Activated CD4-positive, alpha-beta T cell treated with anti-CD3 and anti-CD28 coated beads, Interleukin-2, amount 10 ng/mL, durations not matched to agents 24 days and 14 days (primary cell): ENCODE measurements at places on chromosomes 5 and 9. TPM values are rescaled to one million over a fixed set of nuclear protein-coding genes. Genes with fewer than 3 reads are reported as not detected.

Gene PCDHB16
- total RNA-seq: not detected in 2 replicates

Gene MELK
- total RNA-seq: 54.2 and 57.0 TPM in 2 replicates

GRCh38 chr9:78595200-78595945 lies 298.4 kb downstream of the PSAT1 start:
- no peak for DNase-seq
- no peaks in the 10 kb centered on the region for H3K4me1 ChIP-seq
- H3K27me3 ChIP-seq: no peaks in the 10 kb centered on the region
- no peak overlapping the region for H3K4me3 ChIP-seq
- H3K36me3 ChIP-seq: no peaks in the 10 kb centered on the region
- H3K27ac ChIP-seq: no peak overlapping the region

GRCh38 chr5:149604321-149604720 lies 23.0 kb downstream of the ARHGEF37 start:
- DNase-seq: no peak
- no peak overlapping the region for H3K4me3 ChIP-seq
- peaks cover 13% of the 10 kb centered on the region for H3K4me1 ChIP-seq
- H3K27me3 ChIP-seq: no peaks in the 10 kb centered on the region

GRCh38 chr9:120387257-120388002 lies 192.5 kb downstream of the CDK5RAP2 start:
- no peaks in the 10 kb centered on the region for H3K4me1 ChIP-seq
- DNase-seq: no peak
- no peak overlapping the region for H3K4me3 ChIP-seq
- peaks cover 34% of the 10 kb centered on the region for H3K36me3 ChIP-seq

DNA sequence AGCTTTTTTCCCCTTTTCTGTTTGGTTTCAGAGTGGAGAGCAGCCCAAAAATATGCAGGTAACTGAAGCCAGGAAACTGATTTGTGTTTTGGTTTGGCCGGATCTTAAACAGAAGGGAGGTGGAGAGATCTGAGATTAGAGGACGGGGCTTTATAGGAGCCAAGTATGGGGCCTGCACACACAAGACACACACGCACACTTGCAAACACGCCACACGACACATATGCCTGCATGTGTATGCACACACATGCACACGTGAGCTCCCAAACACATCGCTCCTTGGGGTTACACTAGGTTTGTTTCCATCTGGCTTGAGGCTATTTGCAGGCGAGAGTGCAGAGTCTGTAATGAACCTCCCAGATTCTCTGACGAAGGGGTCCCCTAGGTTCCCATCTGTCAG lies 18.3 kb downstream of the BTNL9 start:
- peaks cover 6% of the 10 kb centered on the region for H3K4me1 ChIP-seq
- no peak overlapping the region for H3K27ac ChIP-seq
- H3K36me3 ChIP-seq: no peaks in the 10 kb centered on the region

DNA sequence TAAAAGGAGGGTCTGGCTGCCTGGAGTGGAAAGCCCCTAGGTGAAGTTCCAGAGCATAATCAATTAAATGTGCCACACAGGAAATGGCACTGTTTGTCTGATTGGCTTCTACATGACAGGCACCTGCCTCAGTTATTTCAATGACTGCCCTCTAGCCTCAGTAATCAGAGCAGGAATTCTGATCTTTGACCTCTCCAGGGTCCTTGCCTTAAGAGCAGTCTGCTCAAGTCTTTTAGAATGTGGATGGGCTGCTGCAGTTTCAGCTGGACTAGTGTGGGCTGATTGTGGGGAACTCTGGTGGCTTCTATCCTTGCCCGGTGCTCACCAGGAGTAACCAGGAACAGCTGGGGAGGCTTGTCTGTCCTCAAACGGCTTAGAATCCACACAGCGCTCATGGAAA lies 98.9 kb downstream of the LIX1 start:
- H3K4me3 ChIP-seq: no peak overlapping the region
- peaks cover 13% of the 10 kb centered on the region for H3K27me3 ChIP-seq
- peaks cover 3% of the 10 kb centered on the region for H3K36me3 ChIP-seq
- DNase-seq: no peak

DNA sequence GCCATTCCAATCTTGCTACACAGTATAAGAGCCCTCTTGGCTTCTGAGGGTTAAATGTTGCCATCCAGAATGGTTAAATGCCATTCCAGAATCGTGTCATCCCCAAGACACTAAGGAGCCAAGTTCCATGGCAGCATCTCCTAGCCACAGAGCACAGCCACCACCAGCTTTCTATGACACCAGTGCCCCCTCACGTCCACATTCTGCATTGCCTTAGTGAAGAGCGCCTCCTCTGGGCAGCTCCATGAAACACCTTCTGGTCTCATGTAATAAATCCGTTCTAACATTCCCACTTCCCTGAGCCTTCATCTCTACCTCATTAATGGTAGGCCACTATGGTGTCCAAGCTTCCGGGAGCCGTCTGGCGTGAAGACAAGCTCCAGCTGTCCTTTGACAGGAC lies 12.4 kb downstream of the CBY3 start:
- no peaks in the 10 kb centered on the region for H3K36me3 ChIP-seq
- H3K27me3 ChIP-seq: no peaks in the 10 kb centered on the region
- no peak overlapping the region for H3K4me3 ChIP-seq
- no peak overlapping the region for H3K27ac ChIP-seq
- H3K4me1 ChIP-seq: no peaks in the 10 kb centered on the region

DNA sequence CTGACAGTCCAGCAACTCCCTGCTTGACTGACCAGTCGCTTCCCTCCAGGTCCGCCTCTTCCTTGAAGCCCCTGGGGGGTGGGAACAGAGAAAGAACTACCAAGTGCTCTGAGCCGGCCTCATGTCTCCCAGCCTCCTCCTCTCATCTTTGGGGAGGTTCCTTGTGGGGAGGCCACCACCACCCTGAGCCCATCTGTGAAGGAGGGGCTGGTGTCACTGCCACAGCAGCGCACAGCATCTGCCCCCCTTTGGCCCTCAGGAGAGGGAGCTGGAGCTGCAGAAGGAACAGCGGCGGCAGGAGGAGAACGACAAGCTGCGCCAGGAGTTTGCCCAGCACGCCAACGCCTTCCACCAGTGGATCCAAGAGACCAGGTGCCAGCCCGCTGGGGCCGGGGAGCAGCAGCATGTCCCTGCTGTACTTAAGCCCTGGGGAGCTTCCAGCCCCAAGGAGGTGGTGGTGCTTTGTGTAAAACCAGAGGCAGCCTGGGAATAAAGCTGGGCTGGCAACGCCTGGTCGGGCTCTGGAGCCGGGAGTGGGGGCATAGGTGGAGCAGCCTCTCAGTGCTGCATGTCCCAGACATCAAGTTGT lies 29.4 kb downstream of the DYNC2I2 start:
- H3K27ac ChIP-seq: no peak overlapping the region
- DNase-seq: no peak
- no peaks in the 10 kb centered on the region for H3K27me3 ChIP-seq

GRCh38 chr5:81171769-81172168 lies 61.4 kb upstream of the CKMT2 start:
- H3K4me1 ChIP-seq: peaks cover 3% of the 10 kb centered on the region
- no peak overlapping the region for H3K4me3 ChIP-seq
- DNase-seq: no peak
- no peaks in the 10 kb centered on the region for H3K27me3 ChIP-seq
